ENCODE measurements at places on chromosomes 5 and 9.
A peak's percentile ranks its signal among the peaks of the same experiment; 100 is the strongest.

DNA sequence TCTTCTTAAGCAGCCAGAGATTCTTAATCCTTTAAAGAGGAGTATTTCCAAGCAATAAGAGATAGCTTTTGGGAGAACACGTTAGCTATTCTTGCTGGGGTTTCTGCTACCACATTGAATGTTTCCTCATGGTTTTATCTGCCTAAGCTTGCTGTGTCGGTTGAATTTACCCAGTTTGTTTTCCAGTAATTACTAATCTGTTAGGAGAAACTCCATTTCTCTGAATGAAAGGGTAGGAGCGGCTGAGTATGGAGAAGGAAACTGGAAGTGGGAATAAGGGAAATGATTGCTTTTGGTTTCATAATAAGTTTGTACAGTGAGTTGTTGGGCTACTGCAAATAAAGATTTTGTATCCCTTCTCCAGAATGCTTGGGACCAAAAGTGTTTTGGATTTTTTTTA is 1.2 kb downstream of the JAK2 start:
- peak; percentile 31 for DNase-seq

DNA sequence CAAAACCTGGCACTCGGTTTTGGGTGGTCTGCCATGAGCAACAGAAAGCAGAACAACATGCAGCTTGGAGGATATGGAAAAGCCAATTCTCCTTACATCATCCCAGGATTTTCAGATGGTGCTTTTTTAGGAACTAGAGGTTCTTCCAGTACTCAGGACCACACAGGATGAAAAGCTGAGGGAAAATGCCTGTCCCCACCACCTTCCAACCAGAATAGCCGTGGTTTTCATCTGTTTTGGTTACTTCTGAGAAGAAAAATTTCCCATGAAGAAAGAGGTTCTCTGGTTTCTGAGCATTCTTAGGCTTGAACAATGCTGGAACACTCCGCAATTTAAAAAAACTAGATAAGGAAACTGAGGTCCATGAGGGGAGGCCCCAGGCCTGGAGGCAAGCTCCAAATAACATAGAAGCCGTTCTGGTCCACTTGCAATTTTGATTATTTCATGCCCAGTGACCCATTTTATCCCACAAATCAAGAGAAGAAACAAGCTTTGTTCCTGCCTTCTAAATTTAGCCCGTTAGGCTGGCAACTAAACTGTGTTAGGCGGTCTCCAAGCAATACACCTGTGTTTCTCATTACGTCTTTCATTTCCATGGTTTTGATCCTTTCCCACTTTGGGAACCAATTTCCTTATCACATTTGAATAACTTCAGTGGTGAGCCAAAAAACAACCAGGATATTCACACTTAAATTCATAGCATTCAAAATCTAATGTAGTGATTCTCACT is 79.2 kb upstream of the SPIN1 start:
- no peak for DNase-seq

GRCh38 chr9:91207729-91208418 is 153.8 kb downstream of the AUH start:
- peak; percentile 92 for DNase-seq

DNA sequence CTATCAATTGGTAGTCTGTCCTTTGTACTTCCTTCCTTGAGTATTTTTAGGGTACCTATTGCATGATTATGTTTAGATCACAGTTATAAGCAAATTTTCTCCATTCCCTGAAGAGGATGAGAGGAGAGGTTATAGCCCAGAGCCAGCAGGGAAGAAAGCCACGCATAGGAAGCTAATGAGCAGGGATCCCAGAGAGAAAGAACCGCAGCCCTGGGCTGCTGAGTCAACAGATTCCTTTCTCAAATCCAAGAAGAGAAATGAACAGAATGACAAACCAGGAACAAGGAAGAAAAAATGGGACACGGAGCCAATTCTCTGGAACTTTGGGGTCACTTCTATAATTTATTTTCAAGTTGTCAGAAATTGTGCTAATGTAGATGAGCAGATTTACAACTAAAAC is 284.5 kb downstream of the RFX3 start:
- peak; percentile 51 for DNase-seq

- DNase-seq = no peak
Measured at GRCh38 chr9:4020755-4021296, 279.0 kb downstream of the GLIS3 start.

GRCh38 chr9:31034311-31034710 is 1350.1 kb upstream of the ACO1 start:
- peak; percentile 41 for DNase-seq

DNA sequence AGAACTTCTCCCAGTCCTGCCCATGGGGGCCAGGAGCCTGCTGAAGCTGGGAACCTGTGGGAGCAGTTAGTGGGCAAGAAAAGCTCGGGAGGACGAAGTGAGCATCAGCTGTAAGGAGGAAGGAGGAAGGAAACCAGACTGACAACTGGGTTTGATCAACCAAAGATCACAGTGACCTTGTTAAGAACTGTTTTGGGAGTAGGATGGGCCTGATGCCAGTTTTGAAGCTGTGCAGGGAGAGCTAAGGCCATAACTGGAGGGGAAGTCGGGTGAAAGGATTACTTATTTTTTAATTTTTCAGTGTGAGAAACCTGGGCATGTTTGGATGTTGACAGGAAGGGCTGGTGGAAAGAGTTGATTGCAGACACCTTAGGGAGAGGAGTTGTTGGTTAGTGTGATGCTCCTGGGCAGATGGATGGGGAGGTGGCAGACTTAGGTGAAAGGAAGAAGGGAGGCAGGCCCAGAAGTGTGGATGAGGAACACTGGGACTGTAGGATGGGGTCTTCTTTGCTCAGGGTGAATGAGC is 58.3 kb upstream of the KLF4 start:
- no peak for DNase-seq
